ENCODE measurements at places on chromosomes 6 and 20. TPM values are rescaled to one million over a fixed set of nuclear protein-coding genes. Genes with fewer than 3 reads are reported as not detected.

DNA sequence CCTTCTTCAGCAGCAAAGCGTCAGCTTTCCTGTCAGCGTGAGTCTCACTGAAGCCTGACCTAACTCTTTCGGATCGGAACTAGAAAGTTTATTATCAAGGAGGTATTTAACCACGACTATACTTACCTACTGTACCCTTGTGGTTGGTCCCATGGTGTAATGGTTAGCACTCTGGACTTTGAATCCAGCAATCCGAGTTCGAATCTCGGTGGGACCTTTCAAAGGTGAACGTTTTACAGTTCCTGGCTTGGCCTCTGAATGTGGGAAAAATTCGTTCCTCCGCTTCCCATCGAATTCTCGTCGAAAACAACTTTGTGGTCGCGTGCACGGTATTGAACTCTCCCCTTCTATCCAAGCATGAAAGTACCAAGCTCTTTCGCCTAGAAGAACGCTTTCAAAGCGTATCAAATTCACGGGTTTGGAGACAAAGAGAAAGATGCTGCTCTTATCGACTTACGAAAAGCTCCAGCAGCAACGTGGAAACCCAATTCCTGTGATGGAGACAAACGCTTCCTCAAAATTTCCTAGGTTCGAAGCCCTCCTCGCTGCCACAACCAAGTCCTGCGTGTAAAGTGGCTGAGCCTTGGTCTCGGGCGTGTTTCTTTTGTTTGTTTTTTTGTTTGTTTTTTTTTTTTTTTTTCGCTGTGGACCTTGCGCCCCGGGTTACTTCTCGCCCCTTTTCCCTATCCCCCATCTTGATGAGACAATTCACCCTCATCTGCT is 63.7 kb downstream of the GPX5 start:
- DNase-seq: peak; percentile 85

GRCh38 chr6:22363166-22363713 is 66.4 kb upstream of the PRL start:
- DNase-seq: no peak

- DNase-seq: no peak
Observed at GRCh38 chr20:57708694-57709673, 831 bp downstream of the PMEPA1 start.

GRCh38 chr20:50229156-50229607 is 38.6 kb downstream of the CEBPB start:
- DNase-seq: no peak

GRCh38 chr6:135423649-135424128 is 73.9 kb downstream of the AHI1 start:
- peak; percentile 67 for DNase-seq

GRCh38 chr6:156648616-156649015 is 128.6 kb upstream of the ARID1B start:
- DNase-seq: no peak

GRCh38 chr6:142746524-142746923 is 198.5 kb downstream of the HIVEP2 start:
- DNase-seq: no peak

DNA sequence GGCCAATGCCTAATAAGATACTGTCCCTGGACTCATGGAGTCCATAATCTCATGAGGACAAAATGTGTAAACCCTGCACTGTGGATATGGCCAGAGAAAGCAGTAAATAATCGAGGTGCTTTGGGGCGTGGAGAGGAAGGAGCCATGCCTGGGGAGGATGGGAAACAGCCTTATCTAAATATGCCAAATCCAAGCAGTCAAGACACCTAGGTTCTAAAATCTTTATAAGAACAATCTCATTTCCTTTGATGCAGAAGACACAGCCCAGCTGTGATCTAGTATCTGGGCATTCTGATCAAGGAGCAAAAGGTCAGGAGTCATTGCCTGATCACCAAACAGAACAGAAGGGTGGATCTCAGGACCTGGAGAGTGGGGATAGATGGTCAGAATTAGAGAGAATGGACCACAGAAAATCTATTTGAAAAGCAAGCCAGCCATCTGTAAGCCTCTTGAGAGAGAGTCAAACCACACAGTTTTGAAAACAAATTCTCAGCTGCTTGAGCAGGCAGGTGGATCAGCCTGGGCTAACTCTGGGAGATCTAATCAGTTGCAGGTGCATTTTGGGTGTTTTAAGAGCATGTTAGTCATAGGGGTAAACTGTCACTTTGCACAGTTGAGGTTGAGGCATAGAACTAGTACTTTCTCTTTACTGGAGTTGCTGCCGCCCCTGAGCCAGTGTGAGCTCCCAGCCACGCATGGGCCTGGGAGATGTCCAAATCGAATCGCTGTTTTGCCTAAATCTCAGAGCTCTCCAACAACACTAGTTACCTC is 130.8 kb upstream of the TNFAIP3 start:
- DNase-seq: no peak

GRCh38 chr20:20009784-20010253 is 7.3 kb upstream of the NAA20 start:
- no peak for DNase-seq

- DNase-seq: peak; percentile 2
Observed at GRCh38 chr6:164109770-164110140, 695.2 kb downstream of the QKI start.

GRCh38 chr20:59095140-59095539 is 52.6 kb upstream of the PRELID3B start:
- DNase-seq: no peak

- peak; percentile 3 for DNase-seq
Observed at GRCh38 chr20:2382833-2383232, 2.1 kb downstream of the TGM6 start.

DNA sequence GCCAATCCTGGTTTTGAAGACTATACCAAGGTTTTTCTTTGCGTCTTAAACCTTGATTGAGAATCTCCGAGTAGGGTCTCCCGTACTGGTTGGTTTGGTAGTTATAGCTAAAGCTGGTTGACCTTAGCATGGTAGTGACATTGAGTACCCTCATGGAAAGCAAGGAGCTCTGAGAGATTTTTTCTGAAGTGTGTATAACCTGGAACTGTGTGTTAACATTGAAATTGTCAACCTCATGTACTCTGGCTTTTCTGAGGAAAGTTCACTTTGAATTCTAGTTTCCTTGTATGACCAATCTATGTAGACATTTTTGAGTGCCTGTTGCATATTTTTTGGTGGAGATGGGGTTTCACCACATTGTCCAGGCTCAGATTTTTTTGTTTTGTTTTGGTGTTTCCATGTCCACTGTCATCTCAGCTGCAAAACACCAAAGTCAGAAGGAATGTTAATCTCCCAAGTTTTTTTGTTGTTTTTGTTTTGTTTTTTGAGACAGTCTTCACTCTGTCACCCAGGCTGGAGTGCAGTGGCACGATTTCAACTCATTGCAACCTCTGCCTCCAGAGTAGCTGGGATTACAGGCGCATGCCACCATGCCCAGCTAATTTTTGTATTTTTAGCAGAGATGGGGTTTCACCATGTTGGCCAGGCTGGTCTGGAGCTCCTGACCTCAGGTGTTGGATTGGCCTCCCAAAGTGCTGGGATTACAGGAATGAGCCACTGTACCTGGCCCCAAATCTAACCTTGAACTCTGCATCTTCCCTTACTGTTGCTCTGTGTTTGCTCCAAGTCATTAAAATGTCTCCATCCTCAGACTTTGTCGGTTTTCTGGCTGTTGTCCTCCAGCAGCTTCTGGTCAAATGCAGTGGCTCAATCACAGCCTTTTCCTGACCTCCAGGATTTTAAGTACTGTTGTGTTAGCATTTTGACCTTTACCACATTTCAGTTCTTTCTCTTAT is 4.3 kb downstream of the RPS12 start:
- no peak for DNase-seq

- no peak for DNase-seq
Observed at GRCh38 chr6:150967381-150967780, 101.9 kb downstream of the MTHFD1L start.

DNA sequence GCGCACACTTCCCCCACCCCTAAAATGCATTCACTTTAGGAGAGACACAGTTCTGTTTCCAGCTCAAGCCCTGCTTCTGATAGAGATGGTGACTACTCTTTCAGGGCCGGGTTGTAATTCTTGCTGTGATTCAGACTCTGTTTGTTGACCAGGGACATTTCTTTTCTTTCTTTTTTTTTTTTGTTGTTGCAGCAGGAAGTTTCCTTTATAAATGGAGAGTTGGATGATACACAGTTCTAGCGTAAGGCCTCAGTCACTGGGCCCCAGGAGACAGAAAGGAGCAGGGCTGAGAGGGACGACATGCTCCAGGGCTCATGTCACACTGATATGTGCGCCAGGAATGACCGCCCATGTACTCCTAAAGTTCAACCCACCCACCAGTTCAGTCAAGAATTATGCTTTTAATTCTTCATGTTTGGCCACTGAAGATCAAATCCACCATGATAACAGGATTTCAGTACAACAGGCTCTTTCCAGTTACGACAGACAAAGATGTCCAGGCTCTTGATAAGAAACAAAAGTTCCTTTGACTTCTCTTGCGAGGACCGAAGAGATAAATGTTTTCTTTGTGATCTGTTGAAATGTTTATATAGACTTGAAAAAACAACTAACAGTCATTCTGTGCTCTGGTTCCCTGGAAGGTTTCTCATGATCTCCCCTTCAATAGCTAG is 142.5 kb downstream of the CD164 start:
- DNase-seq: peak; percentile 29

GRCh38 chr20:40467067-40467466 is 222.0 kb downstream of the MAFB start:
- no peak for DNase-seq

DNA sequence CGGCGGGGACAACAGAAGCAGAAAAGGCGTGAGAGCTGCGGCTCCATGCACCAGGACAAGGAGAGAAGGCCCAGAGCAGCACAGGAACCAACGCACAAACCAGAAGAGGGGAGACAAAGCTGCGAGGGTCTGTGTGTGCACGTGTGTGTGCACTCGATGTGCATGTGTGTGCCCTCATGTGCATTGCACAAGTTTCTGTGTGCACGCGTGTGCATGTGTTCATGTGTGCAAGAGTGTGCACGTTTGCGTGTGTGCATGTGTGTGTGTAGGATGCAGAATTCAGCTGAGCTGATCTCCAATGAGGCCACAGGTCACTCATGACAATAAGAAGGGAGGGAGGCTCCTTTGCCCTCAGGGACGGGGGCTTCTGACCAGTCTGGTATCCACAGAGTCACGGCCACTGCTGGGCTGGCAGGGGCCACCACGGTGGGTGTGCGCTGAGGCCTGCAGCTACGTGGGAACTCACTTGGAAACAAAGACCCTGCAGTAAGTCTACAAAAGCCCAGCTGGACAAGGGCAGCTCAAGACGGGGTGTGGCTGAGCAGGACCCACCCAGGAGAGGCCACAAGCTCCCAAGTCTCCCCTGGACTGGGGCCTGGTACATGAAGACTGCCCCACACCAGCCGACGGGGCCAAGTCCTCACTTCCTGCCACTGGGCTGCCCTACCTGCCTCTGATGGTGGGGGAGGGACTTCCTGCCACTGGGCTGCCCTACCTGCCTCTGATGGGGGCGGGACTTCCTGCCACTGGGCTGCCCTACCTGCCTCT is 48.1 kb upstream of the CHRNA4 start:
- no peak for DNase-seq

DNA sequence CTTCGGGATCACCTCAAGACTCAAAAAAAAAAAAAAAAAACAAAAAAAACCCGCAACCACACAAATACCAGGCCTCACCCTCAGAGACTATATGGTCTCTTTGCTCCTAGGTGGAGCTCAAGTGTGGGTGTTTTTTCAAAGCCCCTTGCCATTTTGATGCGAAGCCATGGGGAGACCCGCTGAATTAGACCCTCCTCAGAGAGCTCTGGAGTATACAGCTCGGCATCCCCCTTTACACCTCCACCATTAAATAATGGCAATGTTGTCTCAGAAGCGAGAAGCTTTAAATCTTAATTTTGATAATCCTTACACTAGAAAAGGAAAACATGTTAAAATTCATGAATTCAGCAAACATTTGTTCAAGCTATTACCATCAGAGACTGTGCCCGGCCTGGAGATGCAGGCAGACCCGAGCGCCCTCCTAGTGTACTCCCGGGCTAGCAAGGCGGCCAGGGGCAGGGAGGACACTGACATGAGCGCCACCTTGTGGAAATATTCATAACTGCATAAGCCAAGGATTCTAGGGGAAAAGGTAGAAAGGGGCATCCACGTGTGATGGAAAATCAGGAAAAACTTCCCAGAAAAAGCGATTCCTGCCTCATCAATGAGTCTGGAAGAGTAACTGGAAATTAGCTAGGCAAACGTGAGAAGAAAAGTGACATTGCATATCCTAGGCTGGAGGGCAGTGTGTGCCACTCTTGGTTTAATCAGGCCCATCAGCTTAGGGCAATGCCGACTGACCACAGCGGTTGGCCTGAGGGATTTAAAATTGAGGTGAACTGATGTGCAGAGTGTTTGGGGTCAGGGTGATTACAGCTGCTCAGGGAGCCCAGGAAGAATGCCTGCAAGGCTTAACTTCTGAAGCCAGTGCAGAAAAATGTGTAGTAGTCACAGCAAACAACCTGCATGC is 72.5 kb downstream of the B3GAT2 start:
- peak; percentile 12 for DNase-seq

DNA sequence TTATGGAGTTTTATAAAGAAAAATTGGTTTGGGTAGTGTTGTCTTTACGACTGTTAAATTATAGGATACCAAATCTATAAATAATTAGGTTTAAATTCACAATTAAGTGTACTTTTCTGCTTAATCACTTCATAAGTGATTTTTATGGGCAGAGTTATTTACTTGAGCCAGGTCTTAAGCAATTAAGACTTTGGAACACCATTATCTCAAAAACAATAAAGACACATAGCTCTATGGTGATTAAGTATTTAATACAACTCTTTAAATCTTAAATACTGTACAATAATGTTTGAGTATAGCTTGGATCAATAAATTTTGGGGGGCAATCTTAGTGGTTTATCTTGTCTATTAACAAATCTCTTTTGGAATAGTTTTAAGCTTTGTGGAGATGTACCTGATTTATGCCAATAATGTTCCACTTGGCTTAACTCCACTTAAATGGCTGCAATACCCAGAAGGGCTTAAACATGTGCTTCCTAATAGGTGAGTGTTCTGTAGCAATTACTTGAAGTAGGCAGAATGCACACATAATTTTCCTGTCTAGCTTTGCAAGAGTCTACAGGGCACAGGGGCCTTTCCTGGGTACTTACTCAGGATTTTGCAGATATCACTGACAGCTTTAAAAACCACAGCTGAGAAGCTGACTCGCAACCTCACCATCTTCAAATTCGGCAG is 7.5 kb downstream of the FERMT1 start:
- no peak for DNase-seq

DNA sequence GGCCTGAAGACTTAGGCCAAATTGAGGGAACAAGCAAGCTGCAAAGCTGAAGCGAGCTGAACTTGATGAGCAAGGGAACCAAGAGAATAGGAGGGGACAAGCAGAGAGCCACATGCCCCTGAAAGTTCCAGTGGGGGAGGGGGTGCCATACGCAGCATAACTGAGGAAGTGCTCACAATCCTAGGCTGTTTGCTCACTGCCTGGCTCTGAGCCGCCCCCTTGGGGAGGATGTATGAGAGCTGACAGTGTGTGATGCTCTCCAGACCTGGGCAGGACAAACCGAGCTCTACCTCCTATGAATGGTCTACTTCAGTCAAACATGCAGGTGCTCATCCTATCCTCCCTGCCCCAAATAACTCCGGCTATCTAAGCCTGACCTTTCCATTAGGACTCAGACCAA is 52.1 kb downstream of the FAXC start:
- DNase-seq: no peak

GRCh38 chr6:27865850-27866356 is 46.3 kb downstream of the OR2B2 start:
- peak; percentile 19 for DNase-seq

C6orf163 gene
- not detected for total RNA-seq

SSTR4 gene
- total RNA-seq: not detected

MMP24 gene
- total RNA-seq: 46.4 TPM

ARMC2 gene
- 4.8 TPM for total RNA-seq

ELOVL2 gene
- 0.05 TPM for total RNA-seq

MLIP gene
- total RNA-seq: 0.15 TPM

MTCH1 gene
- 196 TPM for total RNA-seq

PLEKHG1 gene
- total RNA-seq: 13.4 TPM

HSPA12B gene
- total RNA-seq: 0.17 TPM

HLA-DQB2 gene
- total RNA-seq: not detected

PSMA7 gene
- total RNA-seq: 449 TPM
